ENCODE measurements at places on chromosomes 7 and 10.

- H3K27me3 ChIP-seq = no peaks in the 10 kb centered on the region
- peaks cover 35% of the 10 kb centered on the region for H3K4me1 ChIP-seq
- H3K27ac ChIP-seq = peak overlapping the region; percentile 75
- no peak overlapping the region for H3K4me3 ChIP-seq
- no peak for DNase-seq
Measured at GRCh38 chr7:1530946-1531262, 402 bp downstream of the MAFK start.

- H3K36me3 ChIP-seq = no peaks in the 10 kb centered on the region
- DNase-seq = no peak
- H3K27ac ChIP-seq = no peak overlapping the region
- H3K4me1 ChIP-seq = no peaks in the 10 kb centered on the region
- no peaks in the 10 kb centered on the region for H3K27me3 ChIP-seq
Measured at GRCh38 chr7:46600340-46600739, 679.3 kb upstream of the IGFBP3 start.

DNA sequence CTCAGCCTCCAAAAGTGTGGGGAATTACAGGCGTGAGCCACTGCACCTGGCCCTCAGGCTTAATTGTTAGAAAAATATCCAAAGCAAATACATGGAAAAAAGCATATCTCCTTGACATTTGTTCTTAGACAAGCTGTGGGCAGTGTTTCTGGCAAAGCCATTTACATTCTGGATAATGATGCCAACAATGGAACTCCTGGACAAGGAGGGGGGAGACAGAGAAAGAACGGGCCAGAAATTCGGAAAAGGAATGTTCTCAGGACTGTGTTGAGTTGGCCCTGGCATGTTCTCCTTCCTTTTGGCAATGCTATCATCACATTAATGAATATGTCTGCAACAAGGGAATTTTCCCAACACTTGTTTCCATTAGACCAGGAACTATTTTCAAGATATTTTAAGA, 88.7 kb downstream of the UBE2H start:
- H3K27ac ChIP-seq = no peak overlapping the region
- H3K4me3 ChIP-seq = no peak overlapping the region
- no peaks in the 10 kb centered on the region for H3K27me3 ChIP-seq
- DNase-seq = no peak
- H3K36me3 ChIP-seq = no peaks in the 10 kb centered on the region

DNA sequence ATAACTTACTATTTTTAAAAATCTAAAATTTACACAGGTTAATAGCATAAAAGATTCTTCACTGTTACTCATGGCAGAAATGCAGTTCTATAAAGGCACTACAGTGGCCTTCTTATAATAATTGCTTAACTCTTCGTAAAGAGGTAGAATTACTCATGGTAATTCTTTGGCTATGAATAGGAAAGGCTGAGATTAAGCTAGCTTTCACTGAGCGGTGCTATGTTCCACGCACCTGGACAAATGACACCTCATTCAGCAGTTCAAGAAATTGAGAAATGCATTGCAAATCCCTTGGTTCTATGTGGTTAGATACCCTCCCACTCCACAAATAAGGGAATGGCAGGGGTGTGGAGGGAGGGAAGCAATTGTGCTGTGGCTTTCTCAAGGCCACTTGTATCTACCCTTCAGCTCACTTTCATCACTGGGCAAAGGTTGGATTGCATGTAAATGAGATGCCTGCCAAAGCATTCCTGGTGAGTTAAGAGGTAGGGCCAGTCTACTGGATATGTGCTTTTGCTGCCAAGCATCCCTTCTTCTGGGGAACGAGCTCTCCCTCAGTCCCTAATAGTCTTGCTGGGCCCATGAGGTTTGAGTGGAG, 210.9 kb downstream of the TEX36 start:
- no peaks in the 10 kb centered on the region for H3K4me1 ChIP-seq
- no peak overlapping the region for H3K4me3 ChIP-seq
- no peak for DNase-seq
- no peak overlapping the region for H3K27ac ChIP-seq
- no peaks in the 10 kb centered on the region for H3K36me3 ChIP-seq

GRCh38 chr10:43728425-43728824, 79.7 kb upstream of the ZNF32 start:
- no peaks in the 10 kb centered on the region for H3K27me3 ChIP-seq
- no peaks in the 10 kb centered on the region for H3K36me3 ChIP-seq
- no peaks in the 10 kb centered on the region for H3K4me1 ChIP-seq

DNA sequence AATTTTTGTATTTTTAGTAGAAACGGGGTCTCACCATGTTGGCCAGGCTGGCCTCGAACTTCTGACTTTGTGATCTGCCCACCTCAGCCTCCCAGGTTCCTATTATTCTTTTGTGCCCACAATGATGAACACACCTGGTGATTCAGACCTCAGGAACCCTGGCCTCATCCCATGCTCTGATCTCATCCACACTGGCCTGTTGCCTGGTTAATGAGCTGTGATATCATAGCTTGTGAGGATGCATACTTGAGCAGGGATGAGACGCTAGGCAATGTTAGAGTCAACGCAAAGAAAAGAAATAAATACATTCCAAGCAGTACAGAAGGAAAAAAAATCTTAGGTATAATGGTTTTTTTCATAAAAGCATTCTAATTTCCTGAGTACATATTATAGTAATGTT, 82.4 kb upstream of the RNF32 start:
- no peaks in the 10 kb centered on the region for H3K27me3 ChIP-seq
- no peak overlapping the region for H3K27ac ChIP-seq
- no peaks in the 10 kb centered on the region for H3K36me3 ChIP-seq
- DNase-seq = no peak

DNA sequence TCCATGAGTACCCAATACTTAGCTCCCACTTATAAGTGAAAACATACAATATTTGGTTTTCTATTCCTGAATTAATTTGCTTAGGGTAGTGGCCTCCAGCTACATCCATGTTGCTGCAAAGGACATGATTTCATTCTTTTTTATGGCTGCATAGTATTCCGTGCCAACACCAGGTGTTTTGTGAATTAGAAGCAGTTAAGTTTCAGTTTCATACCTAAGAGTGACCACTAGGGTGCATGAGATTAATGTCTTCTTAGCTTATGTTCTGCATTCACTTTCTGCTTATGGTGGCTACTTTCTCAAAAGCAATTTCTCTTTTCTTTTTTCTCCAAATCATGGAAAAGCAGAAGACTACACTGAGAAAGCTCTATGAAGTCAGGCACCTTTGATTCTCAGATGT, 65.1 kb upstream of the VSTM2A start:
- no peak overlapping the region for H3K4me3 ChIP-seq
- no peaks in the 10 kb centered on the region for H3K36me3 ChIP-seq
- H3K27ac ChIP-seq = no peak overlapping the region
- H3K27me3 ChIP-seq = no peaks in the 10 kb centered on the region
- no peaks in the 10 kb centered on the region for H3K4me1 ChIP-seq
- DNase-seq = no peak

GRCh38 chr7:28922624-28923331, 35.4 kb downstream of the TRIL start:
- no peaks in the 10 kb centered on the region for H3K27me3 ChIP-seq
- DNase-seq = peak; percentile 47
- H3K4me3 ChIP-seq = no peak overlapping the region
- no peaks in the 10 kb centered on the region for H3K36me3 ChIP-seq

DNA sequence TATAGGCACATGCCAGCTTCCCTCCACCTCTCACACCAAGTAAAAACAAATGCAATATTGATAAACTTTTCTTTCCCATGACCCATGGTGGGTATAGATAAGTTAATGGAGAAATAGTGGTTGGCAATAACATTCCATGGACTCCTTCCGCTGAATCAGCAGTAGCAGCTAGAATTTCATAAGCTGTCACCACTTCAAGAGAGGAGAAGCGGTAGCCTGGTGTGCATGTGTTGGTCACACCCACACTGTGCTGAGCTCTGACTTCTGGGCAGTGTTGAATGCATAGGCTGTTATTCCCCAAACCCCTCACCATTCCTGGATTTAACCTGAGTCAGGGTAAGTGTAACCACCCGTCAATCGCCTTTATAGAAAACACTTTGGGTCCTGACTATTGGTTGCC, 32.5 kb upstream of the BMPER start:
- H3K27ac ChIP-seq = no peak overlapping the region
- H3K4me3 ChIP-seq = no peak overlapping the region
- DNase-seq = no peak
- H3K36me3 ChIP-seq = no peaks in the 10 kb centered on the region
- H3K4me1 ChIP-seq = no peaks in the 10 kb centered on the region

GRCh38 chr10:31102421-31102820, 70.8 kb upstream of the ZNF438 start:
- no peak for DNase-seq
- H3K36me3 ChIP-seq = no peaks in the 10 kb centered on the region
- H3K27ac ChIP-seq = no peak overlapping the region
- no peak overlapping the region for H3K4me3 ChIP-seq
- no peaks in the 10 kb centered on the region for H3K4me1 ChIP-seq

- H3K4me3 ChIP-seq = no peak overlapping the region
- H3K4me1 ChIP-seq = no peaks in the 10 kb centered on the region
- no peak for DNase-seq
- H3K36me3 ChIP-seq = no peaks in the 10 kb centered on the region
- H3K27ac ChIP-seq = no peak overlapping the region
Measured at GRCh38 chr10:17904564-17904963, 47.2 kb upstream of the SLC39A12 start.

DNA sequence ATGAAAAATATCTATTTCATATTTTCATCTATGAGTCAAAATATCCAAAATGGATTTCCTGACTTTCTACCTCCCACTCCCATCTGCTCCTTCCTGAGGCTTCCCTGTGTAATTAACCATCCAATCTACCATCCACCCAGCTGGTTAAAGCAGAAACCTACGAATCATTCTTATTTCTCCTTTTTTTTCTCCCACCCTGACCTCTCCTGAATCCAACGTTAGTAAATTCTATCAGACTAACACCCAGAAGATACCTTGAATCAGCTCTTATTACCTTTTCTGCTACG, 3.7 kb upstream of the LIPF start:
- no peak for DNase-seq
- H3K4me3 ChIP-seq = no peak overlapping the region
- no peaks in the 10 kb centered on the region for H3K36me3 ChIP-seq
- no peaks in the 10 kb centered on the region for H3K4me1 ChIP-seq

GRCh38 chr10:55146032-55146431, 345.0 kb upstream of the PCDH15 start:
- no peaks in the 10 kb centered on the region for H3K4me1 ChIP-seq
- H3K36me3 ChIP-seq = no peaks in the 10 kb centered on the region
- DNase-seq = no peak
- no peak overlapping the region for H3K4me3 ChIP-seq
- H3K27me3 ChIP-seq = no peaks in the 10 kb centered on the region

DNA sequence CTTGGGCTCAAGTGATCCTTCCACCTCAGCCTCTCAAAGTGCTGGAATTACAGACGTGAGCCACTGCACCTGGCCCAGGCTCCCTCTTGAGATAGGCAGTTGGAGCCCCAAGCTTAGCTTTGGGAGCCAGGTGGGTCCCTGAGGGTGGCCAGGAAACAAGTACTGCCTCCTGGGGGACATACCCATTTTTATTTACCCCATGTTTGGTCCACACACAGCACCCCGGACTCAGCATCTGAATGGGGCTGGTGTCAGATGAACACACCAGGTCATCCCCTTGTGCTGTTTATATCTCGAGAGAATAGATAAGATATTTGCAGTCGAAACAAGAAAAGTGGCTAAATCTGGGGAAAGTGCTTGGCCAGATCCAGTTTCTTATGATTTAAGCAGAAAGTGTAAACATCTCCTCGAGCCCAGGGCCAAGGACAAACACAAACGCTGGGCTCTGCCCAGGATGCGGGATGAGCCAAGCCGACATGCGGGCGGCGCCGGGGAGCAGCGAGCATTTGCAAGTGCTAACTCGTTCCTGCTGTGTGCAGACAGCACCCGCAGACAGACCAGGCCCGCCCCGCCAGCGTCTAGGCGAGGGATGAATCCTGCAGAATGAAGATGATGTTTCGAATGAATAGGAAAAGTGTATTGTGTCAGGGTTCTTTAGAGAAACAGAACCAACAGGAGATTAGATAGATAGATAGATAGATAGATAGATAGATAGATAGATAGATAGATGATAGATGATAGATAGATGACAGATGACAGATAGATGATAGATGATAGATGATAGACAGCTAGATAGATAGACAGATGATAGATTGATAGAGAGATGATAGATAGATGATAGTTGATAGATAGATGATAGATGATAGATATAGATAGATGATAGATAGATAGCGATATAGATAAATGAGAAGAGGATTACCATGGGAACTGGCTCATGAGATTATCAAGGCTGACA, 44.4 kb upstream of the OCM2 start:
- no peak overlapping the region for H3K4me3 ChIP-seq
- no peak overlapping the region for H3K27ac ChIP-seq
- H3K4me1 ChIP-seq = no peaks in the 10 kb centered on the region
- no peak for DNase-seq

GRCh38 chr7:100723732-100724275, 3.5 kb downstream of the EPO start:
- H3K36me3 ChIP-seq = no peaks in the 10 kb centered on the region
- no peak overlapping the region for H3K27ac ChIP-seq
- peaks cover 5% of the 10 kb centered on the region for H3K4me1 ChIP-seq
- H3K27me3 ChIP-seq = peaks cover 26% of the 10 kb centered on the region
- no peak for DNase-seq

GRCh38 chr10:12396093-12396492, 46.7 kb downstream of the CAMK1D start:
- DNase-seq = no peak
- H3K4me3 ChIP-seq = no peak overlapping the region
- no peak overlapping the region for H3K27ac ChIP-seq
- H3K27me3 ChIP-seq = no peaks in the 10 kb centered on the region
- H3K4me1 ChIP-seq = no peaks in the 10 kb centered on the region

DNA sequence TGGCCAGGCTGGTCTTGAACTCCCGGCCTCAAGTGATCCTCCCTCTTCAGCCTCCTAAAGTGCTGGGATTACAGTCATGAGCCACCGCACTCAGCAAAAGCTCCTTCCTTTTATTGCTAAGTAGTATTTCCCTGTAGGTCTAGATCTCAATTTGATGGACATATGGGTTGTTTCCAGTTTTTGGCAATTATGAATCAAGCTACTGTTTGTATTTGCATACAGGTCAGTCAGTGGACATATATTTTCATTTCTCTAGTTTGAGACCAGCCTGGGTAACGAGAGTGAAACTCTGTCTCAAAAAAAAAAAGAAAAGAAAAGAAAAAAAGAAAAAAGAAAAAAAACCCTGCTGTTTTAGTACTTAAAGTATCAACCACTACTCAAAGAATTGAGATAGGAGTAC, 6.4 kb upstream of the PRKRIP1 start:
- H3K36me3 ChIP-seq = no peaks in the 10 kb centered on the region
- H3K27me3 ChIP-seq = no peaks in the 10 kb centered on the region
- H3K4me3 ChIP-seq = no peak overlapping the region
- no peaks in the 10 kb centered on the region for H3K4me1 ChIP-seq
- H3K27ac ChIP-seq = no peak overlapping the region

- H3K27ac ChIP-seq = no peak overlapping the region
- H3K36me3 ChIP-seq = no peaks in the 10 kb centered on the region
- no peak overlapping the region for H3K4me3 ChIP-seq
- H3K27me3 ChIP-seq = no peaks in the 10 kb centered on the region
Measured at GRCh38 chr10:110522365-110522988, 24.8 kb downstream of the DUSP5 start.

DNA sequence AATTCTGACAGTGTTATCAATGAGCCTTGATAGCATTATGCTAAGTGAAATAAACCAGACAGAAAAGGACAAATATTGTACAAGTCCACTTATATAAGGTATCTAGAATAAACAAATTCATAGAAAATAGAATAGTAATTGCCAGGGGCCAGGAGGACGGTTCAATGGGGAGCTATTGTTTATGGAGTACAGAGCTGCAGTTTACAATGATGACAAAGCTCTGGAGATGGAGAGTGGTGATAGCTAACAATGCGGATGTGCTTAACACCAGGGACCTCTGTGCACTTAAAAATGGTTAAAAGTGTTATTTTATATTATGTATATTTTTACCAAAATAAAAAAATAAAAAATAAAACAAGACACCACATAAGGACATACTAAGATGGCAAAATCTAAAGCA, 46.1 kb upstream of the ZNF33B start:
- no peaks in the 10 kb centered on the region for H3K27me3 ChIP-seq
- no peak for DNase-seq

All from CD8-positive, alpha-beta memory T cell (primary cell).